Globus pallidus (tissue), 1 donor: ENCODE measurements at places on chromosomes 12 and 14.

DNA sequence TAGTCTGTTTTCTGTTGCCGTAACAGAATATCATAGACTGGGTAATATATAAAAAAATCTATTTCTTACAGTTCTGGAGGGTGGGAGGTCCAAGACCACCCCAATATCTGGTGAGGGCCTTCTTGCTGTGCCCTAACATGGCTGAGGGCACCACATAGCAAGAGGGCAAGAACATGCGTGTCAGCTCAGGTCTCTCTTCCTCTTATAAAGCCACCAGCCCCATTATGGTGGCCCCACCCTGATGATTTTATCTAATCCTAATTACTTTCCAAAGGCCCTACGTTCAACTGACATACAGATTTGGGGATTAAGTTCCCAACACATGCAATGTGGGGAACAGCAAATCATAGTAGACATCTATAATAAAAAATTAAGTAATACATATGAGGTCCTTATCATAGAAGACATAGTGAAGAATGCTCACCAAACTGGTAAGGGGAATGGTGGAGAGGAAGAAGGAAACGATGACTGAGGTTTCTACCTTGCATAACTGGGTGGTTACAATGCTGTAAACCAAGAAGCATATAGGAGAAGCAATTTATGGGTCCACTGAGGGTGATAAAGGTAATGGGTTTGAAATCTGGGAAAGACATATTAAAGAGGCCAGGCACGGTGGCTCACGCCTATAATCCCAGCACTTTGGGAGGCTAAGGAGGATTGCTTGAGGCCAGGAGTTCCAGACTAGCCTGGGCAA, 27.0 kb downstream of the BTBD7 start:
- no peak for DNase-seq

DNA sequence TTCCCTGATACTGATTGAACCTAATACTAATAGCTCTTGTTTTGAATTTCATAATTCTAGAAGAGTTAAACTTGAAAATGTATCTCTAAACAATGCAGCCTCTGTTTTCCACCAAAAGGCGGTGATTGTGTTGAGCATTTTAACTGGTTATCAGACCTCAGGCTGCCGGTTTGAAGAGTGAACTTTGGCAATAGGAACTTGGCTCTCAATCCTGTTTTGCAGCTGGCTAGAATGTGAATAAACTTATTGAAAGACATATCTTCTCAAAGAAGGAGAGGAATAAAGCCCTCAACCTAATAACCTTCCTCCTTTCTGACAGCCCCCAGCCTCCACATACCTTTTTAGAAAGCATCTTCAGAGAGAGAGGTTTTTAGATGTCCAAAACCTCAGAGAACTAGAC, 105.4 kb downstream of the SRGAP1 start:
- peak; percentile 83 for DNase-seq

GRCh38 chr14:50871228-50871627, 625 bp upstream of the ABHD12B start:
- DNase-seq: no peak

DNA sequence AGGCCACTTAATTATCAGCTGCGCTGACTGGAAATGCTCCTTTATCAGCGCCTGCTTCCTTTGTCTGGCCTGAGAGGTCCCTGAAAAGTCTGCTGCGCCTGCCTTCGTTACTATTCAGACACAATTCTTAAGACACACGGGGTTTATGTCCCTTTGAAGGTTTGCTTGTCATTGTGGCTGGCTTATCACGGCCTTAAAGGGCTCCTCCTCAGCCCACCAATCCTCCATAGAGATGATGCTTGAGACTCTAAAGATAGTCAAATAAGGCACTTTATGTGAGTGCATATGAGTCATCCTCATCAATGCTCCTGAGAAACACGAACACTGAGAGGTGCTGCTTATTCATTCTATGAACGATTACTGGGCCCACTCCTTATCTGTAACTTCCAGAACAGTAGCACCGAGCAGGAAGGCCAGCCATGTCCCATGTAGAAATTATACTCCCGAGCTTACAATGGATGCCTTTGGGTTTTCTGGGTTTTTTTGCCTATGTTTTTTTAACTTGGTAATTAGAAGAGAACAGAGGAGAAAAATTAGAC, 1268.2 kb upstream of the TMEM132C start:
- no peak for DNase-seq

DNA sequence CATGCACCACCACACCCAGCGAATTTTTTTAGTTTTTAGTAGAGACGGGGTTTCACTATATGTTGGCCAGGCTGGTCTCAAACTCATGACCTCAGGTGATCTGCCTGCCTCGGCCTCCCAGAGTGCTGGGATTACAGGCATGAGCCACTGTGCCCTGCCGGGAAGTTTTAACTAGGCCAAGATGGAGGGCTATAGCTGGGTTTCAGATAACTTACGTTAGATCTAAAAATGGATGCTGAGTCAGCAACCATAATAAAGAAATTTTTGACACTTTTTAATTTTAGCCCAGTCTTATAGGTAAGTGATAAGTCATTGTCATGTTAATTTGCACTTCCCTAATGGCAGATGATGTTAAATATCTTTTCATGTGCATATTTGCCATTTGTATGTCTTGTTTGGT, 14.4 kb downstream of the ZDHHC17 start:
- DNase-seq: no peak

DNA sequence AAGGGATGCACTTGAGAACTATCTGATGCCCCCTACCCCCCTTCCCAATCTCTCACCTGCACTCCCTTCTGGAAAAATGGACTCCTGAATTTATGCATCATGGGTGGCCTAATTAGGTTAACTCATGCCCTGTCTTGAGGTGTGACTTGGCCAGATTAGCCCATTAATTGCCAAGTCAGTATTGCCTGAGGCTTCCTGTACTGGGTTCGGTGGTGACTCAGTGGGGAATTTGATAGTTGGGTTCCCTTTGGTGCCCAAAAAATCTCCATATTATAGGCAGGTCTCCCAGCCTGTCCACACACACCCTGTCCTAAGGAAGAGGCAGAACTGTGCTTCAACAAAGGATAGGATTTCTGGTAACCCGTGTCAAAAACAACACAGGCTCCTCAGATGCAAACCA, 146.1 kb downstream of the CHST11 start:
- DNase-seq: no peak

GRCh38 chr14:54738009-54738408, 164.6 kb downstream of the GCH1 start:
- DNase-seq: no peak

DNA sequence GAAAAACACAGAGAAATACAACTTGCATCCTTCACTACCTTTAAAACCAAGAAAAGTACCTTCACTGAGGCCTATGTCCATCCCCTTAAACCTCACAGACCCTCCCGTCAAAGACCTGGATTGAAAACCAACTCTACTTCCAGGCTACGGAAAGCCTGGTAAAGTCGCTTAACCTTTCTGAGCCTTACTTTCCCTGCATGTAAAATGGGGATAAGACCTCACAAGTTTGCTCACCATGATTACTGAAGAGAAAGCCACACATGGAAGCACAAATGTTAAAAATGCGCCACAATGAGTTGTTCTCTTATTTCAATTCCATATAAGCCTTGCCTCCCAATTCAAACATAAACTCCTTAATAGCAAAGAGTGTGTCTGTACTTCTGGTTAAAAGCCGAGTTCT, 8.4 kb downstream of the ACTN1 start:
- DNase-seq: no peak

DNA sequence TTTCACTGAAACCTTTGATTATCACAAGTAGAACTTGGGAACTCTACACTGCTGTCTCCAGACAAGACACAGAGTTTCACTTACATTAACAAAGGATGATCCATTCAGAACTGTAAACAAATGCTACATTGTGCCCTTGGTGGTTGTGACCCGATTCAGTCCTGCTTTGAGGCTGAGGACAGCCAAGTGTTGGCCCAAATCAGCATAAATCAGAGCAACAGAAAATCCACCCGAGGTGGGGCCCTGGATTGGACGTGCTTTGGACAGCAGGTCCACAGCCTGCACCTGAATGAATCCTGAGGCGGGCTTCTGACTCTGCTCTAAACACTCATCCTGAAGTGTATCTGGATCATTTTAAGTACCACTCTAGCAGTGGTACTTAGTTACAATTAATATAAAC, 68.8 kb downstream of the PPP2R5C start:
- peak; percentile 88 for DNase-seq

DNA sequence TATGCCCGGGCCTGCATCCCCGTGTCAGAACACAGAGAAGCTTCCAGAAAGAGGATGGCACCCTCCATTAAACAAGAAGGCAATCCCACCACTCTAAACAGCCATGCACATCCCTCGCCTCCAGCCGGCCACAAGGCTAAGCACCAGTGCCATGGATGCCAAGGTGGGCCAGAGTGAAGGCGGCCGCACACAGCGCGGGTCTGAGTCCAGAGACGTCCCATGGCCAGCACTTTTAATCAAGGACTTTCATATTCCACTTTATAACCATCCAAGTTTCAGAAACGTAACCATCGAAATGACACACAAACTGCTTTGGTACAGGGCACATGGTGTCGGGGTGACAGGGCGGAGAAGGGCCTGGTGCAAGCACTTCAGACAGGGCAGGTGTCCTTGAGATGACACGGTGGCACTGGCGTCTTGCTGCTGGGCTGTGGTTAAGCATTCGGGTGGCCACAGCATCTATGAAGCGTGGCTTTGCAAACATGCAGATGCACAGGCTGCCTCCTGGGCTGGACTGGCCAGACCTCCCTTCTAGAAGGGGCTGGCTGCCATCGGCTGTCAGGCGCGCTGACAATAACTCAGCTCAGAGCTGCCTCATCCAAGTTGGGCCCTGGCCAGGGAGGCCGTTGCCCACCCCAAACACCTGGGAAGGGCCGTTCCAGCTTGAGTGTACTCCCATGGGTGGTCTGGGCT, 117.2 kb downstream of the RFLNA start:
- peak; percentile 51 for DNase-seq
